Breast epithelium (tissue), 4 donors: ENCODE measurements at places on chromosomes 2 and 18. TPM values are rescaled to one million over a fixed set of nuclear protein-coding genes. Genes with fewer than 3 reads are reported as not detected.

The REG3G gene
- not detected for total RNA-seq

The CHRNG gene
- total RNA-seq = not detected

The ERICH2 gene
- total RNA-seq = not detected

The MARCHF4 gene
- not detected for total RNA-seq

The TRABD2A gene
- total RNA-seq = 2.2 TPM

The SLC14A1 gene
- total RNA-seq = 2.3 TPM

The C1QL2 gene
- 0.15 TPM for total RNA-seq

The PROM2 gene
- total RNA-seq = 47.7 TPM
